ENCODE measurements at places on chromosomes 12 and 14.
A peak's percentile ranks its signal among the peaks of the same experiment; 100 is the strongest.

GRCh38 chr12:96136725-96137378 lies 57.3 kb upstream of the ELK3 start:
- no peak for DNase-seq

DNA sequence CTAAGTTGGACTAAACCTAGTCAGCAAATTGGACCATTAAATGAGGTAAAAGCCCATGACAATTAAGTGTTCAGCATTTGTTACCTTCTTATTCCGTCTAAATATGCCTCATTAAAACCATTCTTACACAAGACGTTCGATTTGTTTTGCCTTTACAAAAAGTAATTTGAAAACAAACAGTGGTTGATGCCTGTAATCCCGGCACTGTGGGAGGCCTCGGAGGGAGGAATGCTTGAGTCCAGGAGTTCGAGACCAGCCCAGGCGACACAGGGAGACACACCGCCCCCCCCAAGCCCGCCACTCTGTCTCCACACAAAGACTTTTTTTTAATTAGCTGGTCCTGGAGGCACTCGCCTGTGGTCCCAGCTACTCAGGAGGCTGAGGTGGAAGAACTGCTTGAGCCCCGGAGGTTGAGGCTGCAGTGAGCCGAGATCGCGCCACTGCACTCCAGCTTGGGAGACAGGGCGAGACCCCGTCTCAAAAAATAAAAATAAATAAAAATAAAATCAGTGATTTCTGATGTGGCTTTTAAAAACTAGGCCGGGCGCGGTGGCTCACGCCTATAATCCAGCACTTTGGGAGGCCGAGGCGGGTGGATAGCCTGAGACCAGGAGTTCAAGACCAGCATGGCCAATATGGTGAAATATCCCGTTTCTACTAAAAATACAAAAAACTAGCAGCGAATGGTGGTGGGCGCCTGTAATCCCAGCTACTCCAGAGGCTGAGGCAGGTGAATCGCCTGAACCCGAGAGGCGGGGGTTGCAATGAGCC lies 856 bp upstream of the EIF4B start:
- peak; percentile 38 for DNase-seq

- no peak for DNase-seq
Observed at GRCh38 chr12:51593539-51593938, 2.5 kb downstream of the SCN8A start.

DNA sequence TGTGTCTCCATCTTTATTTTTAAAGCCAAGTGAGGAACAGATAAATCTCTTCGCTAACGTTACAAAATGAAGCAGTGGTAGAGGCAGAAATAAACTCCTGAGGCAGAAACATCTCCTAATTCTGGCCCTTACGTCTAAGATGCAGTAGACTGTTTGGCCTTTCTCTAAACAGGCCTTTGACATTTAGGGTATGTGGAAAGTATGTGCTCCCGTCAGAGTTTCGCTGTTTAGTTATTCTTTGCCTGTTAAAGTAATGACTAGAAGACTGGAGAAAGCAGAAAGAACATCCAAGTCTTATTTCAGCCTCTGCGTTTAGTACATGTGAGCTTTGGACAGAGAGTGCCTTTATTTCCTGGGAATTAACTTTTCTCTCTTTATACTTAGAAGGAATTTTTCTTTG lies 216.6 kb downstream of the RAD51B start:
- DNase-seq = no peak

- peak; percentile 65 for DNase-seq
Observed at GRCh38 chr12:53676656-53677015, 753 bp upstream of the ATP5MC2 start.

- no peak for DNase-seq
Observed at GRCh38 chr14:78253986-78254385, 83.8 kb downstream of the NRXN3 start.

DNA sequence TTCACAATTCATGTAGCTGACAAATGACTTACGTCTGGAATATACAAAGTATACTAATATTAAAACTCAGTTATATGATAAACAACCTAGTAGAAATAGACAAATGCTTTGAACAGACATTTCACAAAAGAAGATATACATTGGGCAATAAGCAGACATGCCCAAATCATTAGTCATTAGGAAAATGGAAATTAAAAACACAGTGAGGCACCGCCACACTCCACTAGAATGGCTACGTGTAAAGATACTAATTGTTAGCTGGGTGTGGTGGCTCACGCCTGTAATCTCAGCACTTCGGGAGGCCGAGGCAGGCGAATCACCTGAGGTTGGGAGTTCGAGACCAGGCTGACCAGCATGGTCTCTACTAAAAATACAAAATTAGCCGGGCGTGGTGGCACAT lies 248.9 kb upstream of the TMEM132C start:
- DNase-seq = no peak

DNA sequence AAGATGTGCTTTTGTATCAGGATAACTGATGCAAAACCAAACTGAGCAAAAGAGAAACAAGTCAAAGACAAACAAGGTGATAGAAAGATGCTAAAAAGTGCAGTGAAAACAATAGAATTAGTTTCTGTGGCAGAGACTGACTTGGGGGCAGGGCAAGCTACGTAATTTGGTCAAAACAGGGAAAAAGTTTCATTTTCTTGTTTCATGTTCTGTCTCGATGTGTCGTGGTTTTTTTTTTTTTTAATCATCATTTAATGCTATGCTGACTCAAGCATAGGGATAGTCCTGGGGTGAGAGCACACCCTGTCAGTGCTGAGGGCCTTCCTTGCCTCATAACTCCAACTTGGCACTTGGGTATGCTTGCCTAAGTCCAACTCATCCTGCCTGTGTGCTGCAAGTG lies 144.1 kb upstream of the PTPRQ start:
- DNase-seq = no peak

DNA sequence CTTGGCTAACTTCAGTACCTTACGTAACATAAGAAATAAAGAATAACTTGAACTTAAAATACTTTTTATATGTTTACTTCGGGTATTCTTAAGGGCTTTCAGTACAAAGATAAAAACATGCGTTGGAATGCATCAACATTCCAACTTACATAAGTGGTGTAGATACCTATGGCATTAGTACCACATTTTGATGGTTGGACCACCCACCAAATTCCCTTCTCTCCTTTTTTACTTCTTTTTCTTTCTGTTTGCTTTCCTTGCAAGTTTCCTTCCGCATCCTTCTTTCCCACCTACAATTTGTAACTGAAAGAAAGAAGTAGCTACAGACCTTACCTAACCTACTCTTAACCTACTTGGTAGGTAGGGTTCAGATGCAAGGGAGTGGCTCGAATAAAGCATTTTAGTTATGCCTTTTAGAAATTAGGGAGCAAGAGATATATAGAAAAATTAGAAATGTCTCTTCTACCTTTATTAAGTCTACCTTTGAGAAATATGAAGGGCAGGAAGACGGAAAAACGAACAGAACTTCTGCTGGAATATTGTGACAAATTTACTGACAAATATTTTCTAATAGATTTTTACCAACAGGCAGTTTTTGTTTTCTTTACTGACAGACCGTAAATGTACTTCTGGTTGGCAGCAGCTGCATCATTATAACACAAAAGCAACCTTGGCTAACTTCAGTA lies 2.1 kb upstream of the ARHGAP5 start:
- no peak for DNase-seq

GRCh38 chr12:26697217-26697616 lies 135.8 kb downstream of the ITPR2 start:
- DNase-seq = no peak

GRCh38 chr12:63302269-63302940 lies 151.4 kb upstream of the AVPR1A start:
- no peak for DNase-seq

- DNase-seq = no peak
Observed at GRCh38 chr12:19242581-19242980, 113.0 kb downstream of the PLEKHA5 start.

GRCh38 chr12:78916845-78917480 lies 52.4 kb downstream of the SYT1 start:
- no peak for DNase-seq

- no peak for DNase-seq
Observed at GRCh38 chr12:56947633-56948456, 9.6 kb downstream of the RDH16 start.

GRCh38 chr12:52254965-52255751 lies 19.3 kb upstream of the KRT86 start:
- DNase-seq = no peak

DNA sequence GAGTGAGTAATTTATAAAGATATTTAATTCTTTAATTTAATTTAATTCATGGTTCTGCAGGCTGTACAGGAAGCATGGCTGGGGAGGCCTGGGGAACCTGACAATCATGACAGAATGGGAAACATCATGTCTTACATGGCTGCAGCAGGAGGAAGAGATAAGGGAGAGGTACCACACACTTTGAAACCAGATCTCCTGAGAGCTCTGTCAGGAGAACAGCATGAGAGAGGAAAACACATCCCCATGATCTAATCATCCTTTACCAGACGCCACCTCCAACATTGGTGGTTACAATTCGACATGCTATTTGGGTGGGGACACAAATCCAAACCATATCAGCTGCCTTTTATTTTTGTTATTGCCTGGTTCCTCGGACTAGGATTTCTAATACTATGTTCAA lies 928.6 kb downstream of the TMEM121 start:
- no peak for DNase-seq

All from activated T-cell treated with anti-CD3 and anti-CD28 coated beads, Interleukin-2, amount 50 U/mL, for 24 hours (primary cell).